ENCODE measurements at places on chromosomes 7 and 10.

DNA sequence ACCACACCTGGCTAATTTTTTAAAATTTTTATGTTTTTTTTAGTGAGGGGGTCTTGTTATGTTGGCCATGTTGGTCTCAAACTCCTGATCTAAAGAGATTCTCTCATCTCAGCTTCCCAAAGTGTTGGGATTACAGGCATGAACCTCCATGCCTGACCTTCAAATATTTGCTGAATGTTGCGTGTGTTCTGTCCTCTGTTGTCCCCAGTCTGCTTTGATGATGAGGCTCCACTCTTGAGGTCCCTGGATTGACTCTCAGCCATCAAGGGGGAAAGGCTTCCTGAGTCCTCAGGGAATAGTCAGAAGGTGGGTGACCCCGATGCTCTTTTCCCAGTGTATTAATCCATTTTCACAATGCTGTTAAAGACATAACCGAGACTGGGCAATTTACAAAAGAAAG, 26.0 kb downstream of the LYZL2 start:
- H3K36me3 ChIP-seq = no peaks in the 10 kb centered on the region
- H3K4me3 ChIP-seq = no peak overlapping the region
- no peak overlapping the region for H3K27ac ChIP-seq
- ATAC-seq = no peak
- no peaks in the 10 kb centered on the region for H3K27me3 ChIP-seq

DNA sequence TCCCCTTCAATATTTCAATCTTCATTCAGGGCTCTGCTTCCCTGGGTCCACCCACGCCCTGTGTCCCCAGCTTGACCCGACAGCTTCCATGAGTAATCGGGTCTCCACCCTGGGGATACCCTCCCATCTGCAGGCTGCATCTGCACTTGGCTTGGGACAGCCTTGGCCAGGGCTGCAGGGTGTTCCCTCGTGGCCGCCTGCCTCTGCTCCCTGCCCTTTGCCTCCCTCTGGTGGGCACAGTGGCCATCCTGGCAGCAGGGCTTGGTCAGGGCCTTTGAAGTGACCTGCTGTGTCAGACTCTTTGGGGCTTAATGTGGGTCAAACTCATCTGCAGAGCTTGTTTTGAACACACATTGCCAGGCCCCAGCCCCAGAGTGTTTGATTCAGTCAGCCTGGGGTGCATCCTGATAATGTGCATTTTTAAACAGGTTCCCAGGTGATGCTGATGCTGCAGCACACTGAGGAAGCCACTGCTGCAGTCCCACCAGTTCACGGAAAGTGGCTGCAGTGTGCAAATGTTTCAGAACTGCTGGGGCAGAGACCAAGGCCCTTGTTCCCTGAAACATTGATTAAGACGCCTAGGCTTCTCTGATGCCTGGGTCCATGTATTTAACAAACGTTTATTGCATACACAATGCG, 80.7 kb upstream of the SEC61G start:
- H3K4me1 ChIP-seq = no peaks in the 10 kb centered on the region
- H3K4me3 ChIP-seq = no peak overlapping the region
- peak; percentile 86 for ATAC-seq
- no peak overlapping the region for H3K27ac ChIP-seq
- no peaks in the 10 kb centered on the region for H3K36me3 ChIP-seq

DNA sequence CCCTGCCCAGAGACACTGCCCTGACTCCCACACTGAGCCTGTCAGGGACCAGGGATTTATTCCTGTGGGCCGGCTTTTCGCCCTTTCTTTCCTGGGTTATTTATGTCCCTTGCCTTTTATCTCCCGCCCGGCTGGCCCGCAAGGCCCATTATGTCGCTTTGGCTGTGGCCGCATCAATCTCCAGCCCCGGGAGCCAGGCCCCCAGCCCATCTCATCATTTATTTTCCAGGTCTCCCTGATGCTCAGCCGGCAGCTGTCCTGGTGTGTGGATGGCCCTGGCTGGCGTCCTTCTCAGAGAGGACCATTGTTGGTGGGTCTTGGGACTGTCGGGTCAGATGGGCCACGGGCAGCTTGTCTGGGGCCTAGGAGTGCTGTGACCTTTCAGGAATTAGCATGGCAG, 82.3 kb downstream of the FAM241B start:
- H3K4me1 ChIP-seq = no peaks in the 10 kb centered on the region
- H3K27ac ChIP-seq = no peak overlapping the region
- no peak for ATAC-seq
- H3K4me3 ChIP-seq = no peak overlapping the region
- H3K27me3 ChIP-seq = peaks cover 48% of the 10 kb centered on the region

GRCh38 chr7:117639966-117640365, 160.1 kb downstream of the CFTR start:
- H3K36me3 ChIP-seq = no peaks in the 10 kb centered on the region
- H3K27ac ChIP-seq = no peak overlapping the region
- no peaks in the 10 kb centered on the region for H3K27me3 ChIP-seq
- H3K4me3 ChIP-seq = no peak overlapping the region
- H3K4me1 ChIP-seq = no peaks in the 10 kb centered on the region

- no peak overlapping the region for H3K4me3 ChIP-seq
- no peak for ATAC-seq
- H3K36me3 ChIP-seq = no peaks in the 10 kb centered on the region
- no peak overlapping the region for H3K27ac ChIP-seq
- peaks cover 14% of the 10 kb centered on the region for H3K4me1 ChIP-seq
These were observed 92.8 kb downstream of the ST7 start for GRCh38 chr7:117045927-117046710.

- H3K36me3 ChIP-seq = no peaks in the 10 kb centered on the region
- no peak overlapping the region for H3K4me3 ChIP-seq
- peaks cover 2% of the 10 kb centered on the region for H3K27me3 ChIP-seq
- peaks cover 3% of the 10 kb centered on the region for H3K4me1 ChIP-seq
These were observed 8.5 kb upstream of the METTL27 start for GRCh38 chr7:73850781-73851207.

GRCh38 chr7:28176174-28176573, 4.4 kb downstream of the JAZF1 start:
- no peaks in the 10 kb centered on the region for H3K36me3 ChIP-seq
- ATAC-seq = no peak
- no peaks in the 10 kb centered on the region for H3K4me1 ChIP-seq
- peak overlapping the region; percentile 92 for H3K27ac ChIP-seq

GRCh38 chr10:108598831-108599230, 1324.5 kb downstream of the XPNPEP1 start:
- H3K4me1 ChIP-seq = no peaks in the 10 kb centered on the region
- H3K27ac ChIP-seq = no peak overlapping the region
- H3K27me3 ChIP-seq = peaks cover 5% of the 10 kb centered on the region
- ATAC-seq = no peak

GRCh38 chr10:12583891-12584595, 234.7 kb downstream of the CAMK1D start:
- no peaks in the 10 kb centered on the region for H3K27me3 ChIP-seq
- no peaks in the 10 kb centered on the region for H3K4me1 ChIP-seq
- no peak for ATAC-seq
- H3K27ac ChIP-seq = no peak overlapping the region

GRCh38 chr7:22363756-22364422, 6.9 kb upstream of the RAPGEF5 start:
- ATAC-seq = no peak
- no peak overlapping the region for H3K27ac ChIP-seq
- no peaks in the 10 kb centered on the region for H3K4me1 ChIP-seq
- no peaks in the 10 kb centered on the region for H3K27me3 ChIP-seq
- no peaks in the 10 kb centered on the region for H3K36me3 ChIP-seq

DNA sequence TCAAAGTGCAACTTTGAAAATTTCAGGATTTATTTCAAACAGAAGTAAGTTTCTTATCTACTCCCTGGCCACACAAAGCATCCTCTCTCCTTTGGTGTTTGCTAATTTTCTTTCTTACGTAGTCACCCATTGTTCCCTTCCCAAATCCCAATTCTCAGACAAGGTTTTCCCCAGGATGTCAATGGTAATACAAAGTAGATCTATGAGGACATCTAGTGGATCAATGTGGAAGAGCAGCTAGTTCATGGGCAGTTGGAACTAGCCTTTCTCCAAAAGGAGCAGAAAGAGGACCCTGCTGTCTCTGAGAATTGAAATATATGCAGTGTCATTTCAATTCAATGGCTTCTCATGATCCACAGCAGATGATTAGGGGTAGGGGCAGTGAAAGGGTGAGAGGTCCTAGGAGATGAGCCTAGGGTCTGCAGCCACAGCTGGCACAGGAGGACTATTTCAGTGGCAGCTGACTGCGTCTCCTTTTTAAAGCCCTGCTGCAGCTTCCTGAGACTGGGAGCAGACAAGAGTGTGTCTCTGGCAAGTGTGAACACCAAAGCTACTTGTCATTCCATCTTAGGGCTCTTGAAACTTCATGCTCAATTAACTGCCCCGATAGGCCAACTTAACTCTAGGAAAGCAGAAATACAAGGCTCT, 632.6 kb downstream of the KCNMA1 start:
- H3K4me1 ChIP-seq = peaks cover 16% of the 10 kb centered on the region
- ATAC-seq = peak; percentile 81
- H3K36me3 ChIP-seq = peaks cover 35% of the 10 kb centered on the region
- peak overlapping the region; percentile 50 for H3K27ac ChIP-seq
- H3K27me3 ChIP-seq = no peaks in the 10 kb centered on the region

DNA sequence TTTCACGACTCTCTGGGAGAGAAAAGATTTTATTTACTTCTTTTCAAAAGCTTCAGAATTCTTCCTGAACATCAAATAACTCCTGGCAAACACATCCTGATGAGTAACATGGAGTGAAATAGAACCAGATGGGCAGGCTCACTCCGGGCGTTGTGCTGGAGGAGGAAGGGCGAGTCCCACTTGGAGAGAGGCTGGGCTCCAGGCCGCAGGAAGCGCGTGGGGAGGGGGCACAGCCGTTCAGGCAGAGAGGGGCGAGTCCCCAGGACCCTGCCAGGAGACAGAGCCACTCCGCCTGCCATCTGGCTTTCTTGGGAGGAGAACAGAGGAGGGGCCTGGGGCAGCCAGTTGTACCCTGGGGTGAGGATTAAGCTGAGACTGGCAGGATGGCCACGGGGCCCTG, 265.9 kb upstream of the ZMIZ1 start:
- H3K4me1 ChIP-seq = peaks cover 41% of the 10 kb centered on the region
- peak; percentile 55 for ATAC-seq

DNA sequence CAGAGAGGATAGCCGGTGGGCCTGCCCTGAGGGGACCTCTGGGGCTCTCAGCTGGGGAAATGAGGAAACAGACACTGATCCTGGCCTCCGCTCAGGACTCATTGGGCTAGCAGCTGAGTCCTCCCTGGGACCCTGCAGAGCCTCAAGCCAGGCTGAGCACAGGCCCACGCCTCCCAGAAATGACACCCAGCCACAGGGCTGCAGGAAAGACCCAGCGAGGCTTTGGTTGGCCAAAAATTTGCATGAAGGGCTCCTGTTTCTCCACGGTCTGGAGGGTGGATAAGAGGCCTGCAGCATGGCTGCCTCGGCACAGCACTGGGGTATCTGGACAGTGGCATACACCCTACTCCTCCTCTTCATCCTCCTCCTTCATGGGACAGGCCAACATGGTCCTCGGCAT, 60.4 kb downstream of the ZNF33B start:
- no peaks in the 10 kb centered on the region for H3K36me3 ChIP-seq
- peaks cover 5% of the 10 kb centered on the region for H3K27me3 ChIP-seq
- no peak for ATAC-seq
- H3K4me1 ChIP-seq = no peaks in the 10 kb centered on the region
- no peak overlapping the region for H3K4me3 ChIP-seq
- H3K27ac ChIP-seq = no peak overlapping the region

- no peak overlapping the region for H3K4me3 ChIP-seq
- ATAC-seq = no peak
- no peaks in the 10 kb centered on the region for H3K36me3 ChIP-seq
- H3K4me1 ChIP-seq = no peaks in the 10 kb centered on the region
- H3K27ac ChIP-seq = no peak overlapping the region
These were observed 8.1 kb downstream of the ADAP1 start for GRCh38 chr7:946256-946996.

DNA sequence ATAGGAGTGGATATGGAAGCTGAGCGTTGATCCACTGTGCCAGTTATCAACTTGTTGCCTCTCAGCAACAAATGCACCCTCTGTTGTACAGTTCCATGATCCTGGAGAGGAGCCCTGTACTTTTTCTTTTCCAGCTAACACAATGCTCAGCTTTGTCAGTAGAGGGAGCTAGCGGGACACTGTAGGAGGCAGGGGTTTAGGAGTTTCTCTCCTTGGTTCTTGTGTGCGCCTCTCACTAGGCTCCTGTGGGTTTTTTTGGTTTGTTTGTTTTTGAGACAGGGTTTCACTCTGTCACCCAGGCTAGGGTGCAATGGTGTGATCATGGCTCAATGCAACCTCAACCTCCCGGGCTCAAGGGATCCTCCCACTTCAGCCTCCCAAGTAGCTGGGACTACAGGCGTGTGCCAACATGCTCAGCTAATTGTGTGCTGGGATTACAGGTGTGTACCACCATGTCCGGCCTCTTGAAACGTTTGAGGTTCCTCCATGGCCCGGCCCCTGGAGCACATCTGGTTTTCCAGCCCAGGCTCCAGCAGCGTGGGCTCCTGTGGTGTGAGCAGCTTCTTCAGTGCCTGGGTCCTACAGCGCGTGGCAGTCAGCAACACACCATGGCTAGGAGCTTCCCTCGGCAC, 12.0 kb upstream of the MARVELD1 start:
- H3K27ac ChIP-seq = no peak overlapping the region
- H3K36me3 ChIP-seq = no peaks in the 10 kb centered on the region
- no peaks in the 10 kb centered on the region for H3K27me3 ChIP-seq
- ATAC-seq = peak; percentile 91
- H3K4me1 ChIP-seq = no peaks in the 10 kb centered on the region
- no peak overlapping the region for H3K4me3 ChIP-seq

DNA sequence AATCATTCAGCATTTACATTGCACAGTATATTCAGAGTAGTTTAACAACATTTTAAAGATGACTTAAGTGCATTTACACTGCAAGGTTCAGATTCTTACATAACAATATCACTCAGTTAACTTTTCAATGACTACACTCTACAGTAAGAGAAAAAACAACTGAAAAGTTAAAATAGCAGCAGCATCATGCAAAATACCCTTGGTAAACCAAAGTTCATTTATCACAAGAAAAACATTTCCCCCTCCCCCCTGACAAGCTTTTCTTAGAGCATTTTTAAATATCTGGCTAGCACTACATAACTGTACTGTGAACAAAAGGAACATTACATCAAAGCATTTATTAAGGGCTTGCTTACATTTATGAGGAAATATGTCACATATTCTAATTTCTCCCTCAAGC, 179.5 kb upstream of the HGF start:
- no peak overlapping the region for H3K27ac ChIP-seq
- no peaks in the 10 kb centered on the region for H3K27me3 ChIP-seq
- no peaks in the 10 kb centered on the region for H3K36me3 ChIP-seq
- no peaks in the 10 kb centered on the region for H3K4me1 ChIP-seq

GRCh38 chr10:43402176-43402575, 6.8 kb downstream of the HNRNPF start:
- ATAC-seq = no peak
- no peaks in the 10 kb centered on the region for H3K27me3 ChIP-seq
- H3K27ac ChIP-seq = no peak overlapping the region
- peaks cover 7% of the 10 kb centered on the region for H3K4me1 ChIP-seq

DNA sequence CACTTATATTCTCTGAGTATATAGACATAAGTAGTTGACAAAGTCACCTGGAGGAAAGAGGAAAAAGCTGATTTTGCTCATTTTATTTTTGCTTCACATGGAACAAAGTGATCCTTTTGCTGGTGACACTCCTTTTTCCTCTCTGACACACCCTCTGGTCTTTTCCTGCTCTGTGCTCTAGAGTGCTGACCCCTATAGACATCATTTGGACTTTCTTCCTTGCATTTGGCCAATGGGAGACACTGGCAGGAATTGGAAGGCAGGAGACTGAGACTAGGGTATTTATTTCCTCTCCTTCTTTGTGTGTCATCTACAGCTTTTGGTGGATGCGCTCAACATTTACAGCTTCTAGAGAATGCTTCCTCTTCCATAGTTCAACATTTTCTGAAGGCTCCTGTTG, 1078.1 kb downstream of the SORCS1 start:
- no peaks in the 10 kb centered on the region for H3K27me3 ChIP-seq
- H3K4me1 ChIP-seq = no peaks in the 10 kb centered on the region
- no peaks in the 10 kb centered on the region for H3K36me3 ChIP-seq
- no peak overlapping the region for H3K27ac ChIP-seq
- H3K4me3 ChIP-seq = no peak overlapping the region
